ENCODE measurements at places on chromosomes 4 and X.

GRCh38 chr4:130124066-130124465, 1028.1 kb downstream of the C4orf33 start:
- no peak for DNase-seq

GRCh38 chrX:123899701-123900100, 39.8 kb downstream of the XIAP start:
- DNase-seq: no peak

GRCh38 chr4:162151386-162151785, 12.4 kb downstream of the FSTL5 start:
- no peak for DNase-seq

- DNase-seq: no peak
Measured at GRCh38 chr4:53640576-53641453, 49.5 kb upstream of the LNX1 start.

DNA sequence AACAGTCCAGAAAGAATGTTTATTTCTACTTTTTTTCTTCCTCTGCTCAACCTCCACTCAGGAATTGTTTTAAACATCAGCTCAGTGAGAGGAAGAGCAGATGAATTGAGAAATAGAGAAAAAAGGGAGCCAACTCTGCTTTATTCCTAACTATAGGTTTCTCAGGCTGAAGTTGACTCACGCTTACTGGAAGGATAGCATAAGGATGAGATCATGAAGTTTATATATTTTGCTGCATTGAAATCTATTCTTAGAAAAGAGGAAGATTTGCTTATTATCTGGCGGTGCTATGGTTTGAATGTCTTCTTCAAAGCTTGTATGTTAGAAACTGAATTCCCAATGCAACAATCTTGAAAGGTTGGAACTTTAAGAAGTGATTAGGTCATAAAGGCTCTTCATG, 1673.4 kb upstream of the PCDH7 start:
- DNase-seq: no peak

DNA sequence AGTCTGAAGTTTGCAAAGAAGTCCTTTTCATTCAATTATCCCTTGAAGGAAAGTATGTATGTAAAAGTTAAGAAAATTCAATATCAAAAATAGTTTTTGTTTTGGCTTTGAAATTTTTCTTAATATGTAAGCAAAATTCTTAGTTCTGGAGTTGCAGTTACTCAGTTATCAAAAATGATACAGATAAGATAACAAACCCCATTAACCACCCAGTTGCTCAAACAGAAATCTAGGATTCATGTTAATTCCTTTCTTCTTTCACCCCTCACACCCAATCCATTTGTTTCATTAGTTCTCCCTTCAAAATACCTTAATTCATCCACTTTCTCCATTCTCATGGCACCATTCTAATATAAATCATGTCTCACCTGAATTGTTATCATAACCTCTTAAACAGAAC, 40.5 kb upstream of the JADE1 start:
- no peak for DNase-seq

GRCh38 chr4:132101526-132101925, 1047.6 kb upstream of the PCDH10 start:
- no peak for DNase-seq

GRCh38 chrX:101617211-101618191, at the start of gene ARMCX6:
TSS of gene ARMCX6 (minus strand) at chrX:101618000. CDS start at chrX:101616620, 1,380 bp downstream.
- no peak for DNase-seq

GRCh38 chrX:21166272-21166982, 207.8 kb upstream of the CNKSR2 start:
- DNase-seq: no peak

- DNase-seq: no peak
Measured at GRCh38 chrX:3697701-3698279, 15.7 kb downstream of the PRKX start.

DNA sequence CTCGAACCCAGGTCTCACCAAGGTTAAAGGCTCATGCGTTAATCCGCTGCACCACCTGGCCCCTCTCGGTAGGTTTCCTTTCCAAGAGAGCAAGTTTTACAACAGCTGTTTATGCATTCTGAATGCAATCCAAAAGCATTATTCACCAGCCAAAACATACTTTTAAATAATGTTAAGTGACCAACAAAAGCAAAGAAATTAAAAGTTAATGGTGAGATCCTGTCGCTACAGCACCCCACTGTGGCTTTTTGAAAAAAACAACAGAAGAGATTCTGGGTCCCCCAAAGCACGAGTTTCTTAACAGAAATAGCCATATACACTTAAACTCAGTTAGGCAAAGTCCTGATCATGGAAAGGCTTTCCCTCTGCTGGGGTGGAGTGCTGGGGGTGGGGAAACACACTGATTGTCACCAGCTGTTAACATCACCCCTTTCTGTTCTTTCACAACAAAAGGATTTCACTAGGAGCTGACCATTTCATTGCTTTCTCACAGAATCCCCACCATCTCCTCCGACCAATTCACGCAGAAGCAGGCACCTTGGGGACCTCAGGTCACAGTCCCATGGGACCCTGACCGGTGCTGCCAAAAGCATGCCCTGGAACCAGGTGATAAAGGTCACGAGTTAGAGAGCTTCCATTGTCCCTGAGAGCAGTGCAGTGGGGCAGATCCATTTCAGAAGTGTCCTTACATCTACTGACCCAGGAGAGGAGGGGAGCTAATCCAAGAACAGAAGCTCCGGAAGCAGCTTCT, 51.2 kb downstream of the ZNF827 start:
- DNase-seq: no peak

DNA sequence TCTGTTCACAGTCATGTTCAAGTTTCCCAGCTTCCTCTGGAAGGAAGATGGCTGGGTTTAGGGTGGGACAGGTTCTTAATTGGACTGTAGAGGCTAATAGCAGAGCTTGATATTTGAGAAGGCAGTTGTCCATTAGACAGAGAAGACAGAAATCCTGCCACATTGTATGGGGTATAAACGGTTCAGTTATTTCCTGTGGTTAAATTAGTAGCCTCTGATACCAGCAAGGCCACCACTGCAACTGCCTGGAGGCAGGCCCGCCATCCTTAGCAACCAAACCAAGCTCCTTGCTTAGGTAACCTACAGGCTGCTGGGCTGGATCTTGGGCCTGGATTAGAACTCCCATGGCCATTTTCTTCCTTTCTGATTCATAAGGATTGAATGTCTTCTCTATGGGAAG, 1367.0 kb downstream of the PCDH7 start:
- no peak for DNase-seq

- no peak for DNase-seq
Measured at GRCh38 chrX:133580625-133581024, 165.3 kb upstream of the GPC4 start.

DNA sequence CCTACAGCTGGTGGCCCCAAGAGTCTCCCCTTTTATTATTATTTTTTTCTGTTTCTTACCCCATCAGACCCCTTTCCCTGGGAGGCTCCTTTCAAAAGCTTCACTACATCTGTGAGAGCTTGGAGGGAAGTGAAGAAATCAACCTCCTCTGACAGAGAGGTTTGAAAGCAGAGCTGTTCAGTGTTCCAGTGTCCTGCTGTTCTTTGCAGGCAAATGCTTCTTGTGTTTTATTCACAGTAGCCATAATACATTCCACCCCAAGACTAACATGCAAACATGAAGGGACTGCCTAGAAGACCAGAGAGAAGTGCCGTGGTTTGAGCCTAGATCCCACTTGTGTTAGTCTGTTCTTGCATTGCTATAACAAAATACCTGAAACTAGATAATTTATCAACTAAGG, 192.1 kb downstream of the PTTG2 start:
- DNase-seq: no peak

DNA sequence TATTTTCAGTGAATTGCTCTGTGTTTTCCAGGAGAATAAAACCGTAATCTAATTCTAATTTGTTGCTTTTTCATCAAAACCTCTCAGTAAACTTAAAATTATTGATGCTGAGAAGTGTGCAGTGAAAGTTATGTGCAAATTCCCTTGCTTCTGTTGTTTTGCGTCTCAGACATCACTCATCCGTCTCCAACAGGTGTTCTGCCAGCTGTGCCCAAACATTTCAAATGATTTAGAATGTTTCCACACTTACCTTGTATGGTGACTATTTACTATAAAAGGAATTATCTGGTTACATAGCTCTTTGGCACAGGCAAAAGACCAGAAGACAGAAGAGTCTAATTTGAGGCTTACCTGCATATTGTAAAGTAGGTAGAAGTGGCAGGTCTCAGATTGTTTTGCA, 184.0 kb downstream of the BMPR1B start:
- no peak for DNase-seq

- no peak for DNase-seq
Measured at GRCh38 chr4:112379306-112379705, 82.1 kb downstream of the ALPK1 start.

DNA sequence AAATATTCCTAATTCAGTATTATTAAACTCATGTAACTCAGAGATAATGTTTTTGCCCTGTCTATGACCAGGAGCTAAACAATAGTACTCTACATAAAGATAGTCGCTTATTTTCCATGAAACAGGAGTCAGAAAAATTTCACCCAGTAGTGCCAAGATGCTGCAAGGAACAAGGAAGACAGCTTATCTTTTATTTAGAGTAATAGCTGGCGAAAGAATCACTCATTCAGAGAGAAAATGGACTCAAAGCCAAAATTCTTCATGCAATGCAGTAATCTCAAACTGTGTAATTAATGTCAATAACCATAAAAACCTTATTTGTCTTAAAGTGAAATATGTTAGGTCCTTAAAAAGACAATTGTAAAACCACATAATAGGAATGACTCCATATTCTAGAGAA, 477.8 kb downstream of the ANKRD50 start:
- DNase-seq: no peak

- no peak for DNase-seq
Measured at GRCh38 chr4:85728464-85728863, 253.5 kb downstream of the ARHGAP24 start.

GRCh38 chr4:151039733-151040132, 24.6 kb upstream of the LRBA start:
- DNase-seq: no peak

DNA sequence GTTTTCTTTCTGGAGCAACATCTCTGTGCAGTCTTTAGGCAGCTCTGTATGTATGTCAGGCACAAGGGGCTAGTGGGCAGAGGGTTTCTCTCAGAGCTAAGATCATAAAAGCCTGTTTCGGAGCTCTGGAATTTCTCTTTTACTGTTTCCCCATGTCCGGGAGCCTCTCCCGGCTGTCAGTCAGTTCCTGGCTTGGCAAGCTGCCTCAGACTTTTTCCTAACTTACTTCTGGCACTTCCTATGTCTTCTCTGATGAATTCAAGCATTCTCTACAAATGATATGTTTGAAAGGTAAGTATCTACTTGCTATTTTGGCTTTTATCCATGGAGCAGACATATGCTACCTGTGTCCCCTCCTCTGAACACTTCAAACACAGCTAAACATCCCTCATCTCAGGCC, 129.3 kb upstream of the PGRMC2 start:
- no peak for DNase-seq

DNA sequence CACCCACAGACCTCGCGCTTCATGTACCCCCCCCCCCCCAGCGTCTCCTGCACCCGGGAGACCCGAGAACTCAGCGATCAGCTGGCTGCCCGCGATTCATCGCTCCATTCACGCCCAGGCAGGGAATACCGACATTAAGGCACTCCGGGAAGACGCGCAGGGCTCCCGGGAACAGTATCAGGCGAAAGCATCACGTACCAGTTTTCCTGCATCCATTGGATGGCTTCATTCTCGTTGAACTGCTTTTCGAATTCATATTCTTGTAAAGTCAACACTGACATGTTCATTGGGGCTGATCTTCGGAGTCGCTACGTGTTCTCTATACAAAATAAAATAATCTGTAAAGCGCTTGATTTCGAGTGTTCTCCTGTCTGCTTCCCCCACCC, 373 bp downstream of the ELOVL6 start:
- DNase-seq: no peak

GRCh38 chrX:98338544-98338943, 1454.8 kb downstream of the RPA4 start:
- no peak for DNase-seq

- DNase-seq: no peak
Measured at GRCh38 chr4:83851261-83852084, 315.6 kb downstream of the GPAT3 start.

GRCh38 chr4:168572002-168572401, 75.2 kb downstream of the PALLD start:
- DNase-seq: no peak

DNA sequence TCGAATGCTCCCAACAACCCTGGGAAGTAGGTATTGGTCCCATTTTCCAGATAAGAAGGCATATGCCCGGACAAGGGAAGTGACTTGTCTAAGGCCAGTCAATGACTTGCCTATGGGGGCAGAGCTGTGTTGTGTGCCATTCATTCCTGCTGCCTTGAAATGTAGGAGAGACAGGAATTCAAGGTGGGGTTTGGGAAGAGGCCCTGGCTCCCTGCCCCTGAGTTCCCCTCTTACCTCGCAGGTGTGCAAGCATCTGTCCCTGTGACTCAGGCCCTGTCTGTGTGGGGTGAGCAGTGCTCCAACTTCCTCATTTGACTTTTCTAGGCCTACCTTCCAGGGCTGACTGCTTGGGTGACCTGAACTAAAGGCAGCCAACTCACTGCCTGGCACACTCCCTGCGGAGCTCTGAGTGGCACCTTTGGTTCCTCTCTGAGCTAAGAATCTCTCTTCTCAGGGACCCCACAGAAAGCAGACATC, 5.1 kb downstream of the EFNB1 start:
- no peak for DNase-seq

DNA sequence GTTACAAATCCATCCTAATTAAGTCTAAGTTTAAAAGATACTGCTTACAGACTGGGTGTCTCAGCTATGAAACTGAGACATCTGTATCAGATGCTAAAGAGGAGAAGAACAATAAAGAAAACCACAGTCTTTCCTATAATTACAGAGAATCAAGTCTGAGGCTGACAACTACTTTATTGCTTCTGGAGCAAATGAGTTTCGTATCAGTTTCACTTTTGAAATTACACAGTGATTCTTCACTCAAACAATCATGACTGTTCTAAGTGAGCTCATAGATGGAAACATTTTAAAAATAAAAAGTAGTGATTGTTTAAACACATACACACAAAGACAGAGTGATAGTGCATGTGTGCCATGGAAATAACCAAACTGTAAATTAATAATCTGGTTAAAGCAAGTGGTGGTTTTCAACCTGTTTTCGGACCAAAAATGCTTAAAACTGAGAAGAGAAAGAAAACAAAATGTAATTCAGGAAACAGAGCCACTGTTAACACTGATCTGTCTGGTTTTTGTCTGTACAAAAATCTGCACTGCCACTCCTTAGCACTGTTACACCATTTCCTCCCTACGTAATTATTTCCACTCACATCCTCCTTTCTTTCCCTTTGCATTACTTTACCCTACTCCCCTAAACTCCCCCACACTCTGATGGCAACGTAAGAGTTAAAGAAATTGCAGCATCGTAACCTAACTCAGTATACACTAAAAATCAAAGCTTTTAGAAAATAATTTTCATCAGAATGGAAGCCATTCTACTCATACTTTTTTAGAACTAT, 12.5 kb downstream of the RFC1 start:
- DNase-seq: no peak

Measured in omental fat pad (tissue), 4 donors.